CD4-positive, alpha-beta T cell treated with Interleukin-6 at 100 ng/mL for 8 hours (primary cell): ENCODE measurements at places on chromosomes 16 and 17.

DNA sequence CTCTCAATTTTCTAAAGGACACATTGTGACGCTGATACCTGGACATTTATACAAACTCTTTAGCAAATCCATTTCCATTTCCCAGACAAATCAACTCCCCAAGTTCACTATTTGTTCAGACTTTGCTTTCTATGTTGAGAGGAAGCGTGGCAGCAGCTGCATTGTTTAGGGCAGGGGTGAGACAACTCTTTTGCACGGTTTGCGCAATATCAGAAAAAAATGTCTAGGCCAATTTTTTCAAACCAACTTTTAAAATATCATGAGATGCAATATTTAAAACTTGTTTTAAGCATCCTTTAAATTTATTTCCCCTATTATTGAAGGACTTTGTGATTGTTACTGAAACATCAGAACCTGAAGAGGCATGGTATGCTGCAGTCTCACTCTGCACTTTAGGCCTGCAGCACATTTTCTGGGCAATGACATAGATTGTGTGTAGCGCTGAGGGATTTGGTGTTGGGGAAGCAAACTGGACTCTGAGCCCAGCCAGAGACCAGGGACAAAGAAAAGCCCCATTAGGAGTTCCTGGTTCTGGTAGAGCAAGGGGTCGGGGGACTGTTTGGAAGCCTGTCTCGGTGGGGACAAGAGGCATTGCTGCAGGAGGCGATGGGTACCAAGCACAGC lies 6.4 kb upstream of the CCDC182 start:
- no peak for DNase-seq

DNA sequence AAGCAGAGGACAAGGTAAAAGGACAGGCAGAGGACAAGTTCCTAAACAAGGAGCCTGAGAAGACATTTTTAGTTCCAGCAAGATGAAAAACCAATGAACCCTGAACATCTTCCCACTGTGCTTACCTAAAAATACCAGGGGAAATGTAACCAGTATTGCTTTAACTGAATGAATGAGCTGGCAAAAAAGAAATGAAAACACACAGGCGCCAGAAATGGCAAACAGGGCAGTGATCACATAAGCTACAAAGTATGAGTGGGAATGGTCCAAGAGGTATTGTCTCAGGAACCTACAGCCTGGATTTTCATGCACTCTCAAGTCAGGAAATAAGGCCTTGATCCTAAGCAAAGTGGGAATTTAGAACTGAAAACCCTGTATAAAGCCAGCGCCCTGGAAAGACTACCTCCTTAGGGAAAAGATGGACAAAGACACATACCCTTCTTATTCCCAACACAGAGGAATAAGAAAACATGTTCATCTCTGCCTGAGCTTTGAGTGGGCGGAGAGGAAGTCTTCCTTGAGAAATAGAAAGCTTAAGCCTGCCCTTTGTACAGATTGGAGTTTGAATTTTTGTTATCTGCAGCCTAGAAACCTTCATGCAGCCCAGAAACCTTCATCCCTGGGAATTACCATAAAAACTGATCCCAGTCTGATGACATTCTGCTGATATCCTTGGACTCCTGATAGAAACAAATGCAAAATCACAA lies 2.1 kb downstream of the CMTM2 start:
- no peak for DNase-seq

- no peak for DNase-seq
Measured at GRCh38 chr16:84986102-84986501, 25.2 kb downstream of the ZDHHC7 start.

- DNase-seq = peak; percentile 19
Measured at GRCh38 chr17:63598281-63598680, 2.4 kb upstream of the TACO1 start.

GRCh38 chr16:81883235-81883634 lies 104.1 kb downstream of the PLCG2 start:
- no peak for DNase-seq

- DNase-seq = no peak
Measured at GRCh38 chr16:53692146-53692545, 11.5 kb downstream of the RPGRIP1L start.

DNA sequence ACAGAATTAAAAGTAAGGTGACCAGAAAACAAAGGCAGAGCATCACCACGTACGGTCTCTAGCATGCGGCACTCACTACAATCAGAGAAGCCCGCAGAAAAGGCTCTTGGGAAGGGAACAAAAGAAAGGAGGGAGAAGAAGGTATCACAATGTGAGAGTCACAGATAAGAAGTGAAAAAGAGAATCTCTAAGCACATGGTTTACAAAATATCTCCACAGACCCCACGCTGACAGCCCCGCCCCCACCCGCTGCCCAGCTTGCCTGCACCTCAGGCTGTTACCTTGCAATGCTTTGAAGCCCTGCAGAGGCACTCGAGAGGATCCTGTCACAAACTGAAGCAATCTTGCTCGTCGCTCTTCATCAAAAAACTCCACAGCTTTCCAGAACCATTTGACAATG lies 40.5 kb downstream of the CEP95 start:
- DNase-seq = no peak

DNA sequence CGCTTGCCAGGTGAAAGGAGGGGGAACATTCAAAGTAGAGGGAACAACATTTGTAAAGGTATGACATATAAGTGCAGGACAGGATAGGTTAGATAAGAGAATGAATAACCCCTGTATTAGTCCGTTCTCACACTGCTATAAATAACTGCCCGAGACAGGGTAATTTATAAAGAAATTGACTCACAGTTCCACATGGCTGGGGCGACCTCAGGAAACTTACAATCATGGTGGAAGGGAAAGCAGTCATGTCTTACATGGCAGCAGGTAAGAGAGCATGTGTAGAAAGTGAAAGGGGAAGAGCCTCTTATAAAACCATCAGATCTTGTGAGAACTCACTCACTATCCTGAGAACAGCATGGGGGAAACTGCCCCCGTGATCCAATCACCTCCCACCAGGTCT lies 223.8 kb downstream of the SOX9 start:
- no peak for DNase-seq

GRCh38 chr16:80739523-80739922 lies 64.9 kb downstream of the CDYL2 start:
- no peak for DNase-seq

DNA sequence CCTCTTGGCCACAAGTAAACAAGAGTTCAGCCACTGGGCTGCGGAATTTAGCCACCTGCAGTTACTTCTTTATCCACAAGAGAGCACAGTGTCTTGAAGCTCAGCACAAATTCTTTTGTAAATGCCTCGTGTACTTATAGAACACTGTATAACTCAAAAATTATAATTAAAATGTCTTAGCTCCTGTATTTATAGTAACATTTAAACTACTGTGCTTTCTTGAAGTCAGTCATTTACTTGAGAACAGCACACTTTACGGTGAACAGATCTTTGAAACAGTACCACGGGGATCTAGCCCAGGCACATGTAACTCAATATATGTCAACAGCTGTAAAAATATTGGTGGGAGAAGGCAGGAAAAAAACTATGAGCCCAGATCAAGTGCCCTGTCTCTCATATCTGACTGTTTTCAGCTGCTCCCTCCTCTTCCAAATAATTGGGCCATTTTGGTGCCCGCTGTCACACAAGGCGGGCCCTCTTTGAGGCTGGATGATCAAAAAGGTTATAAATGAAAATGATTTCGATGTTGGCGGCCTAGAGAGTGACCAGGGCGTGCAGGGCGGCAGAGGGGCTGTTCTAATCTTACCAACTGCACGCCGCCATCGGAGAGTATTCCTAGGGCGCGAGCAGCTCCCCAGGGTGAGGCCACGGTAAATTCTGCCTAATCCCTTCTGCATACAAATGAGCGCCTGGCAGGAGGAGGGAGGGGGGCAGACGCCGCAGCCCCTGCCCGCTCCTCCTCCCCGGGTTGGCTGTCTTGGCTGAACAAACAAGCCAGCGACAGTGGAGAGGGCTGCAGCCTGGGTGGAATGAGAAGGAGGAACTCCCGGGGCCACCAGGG lies 183.2 kb downstream of the C16orf78 start:
- no peak for DNase-seq

GRCh38 chr16:66354034-66354909 lies 12.2 kb upstream of the CDH5 start:
- no peak for DNase-seq

GRCh38 chr17:81640011-81640410 lies 3.0 kb downstream of the TSPAN10 start:
- no peak for DNase-seq
